ENCODE measurements at places on chromosomes 1 and 21. TPM values are rescaled to one million over a fixed set of nuclear protein-coding genes. Genes with fewer than 3 reads are reported as not detected.

The GMEB1 gene
- polyA plus RNA-seq: 7.4 TPM

The OPRD1 gene
- polyA plus RNA-seq: not detected

The LCK gene
- 2.1 TPM for polyA plus RNA-seq

The WNT3A gene
- polyA plus RNA-seq: not detected

The LRRC39 gene
- 0.51 TPM for polyA plus RNA-seq

The SH2D1B gene
- polyA plus RNA-seq: 0.08 TPM

The SPATA6 gene
- polyA plus RNA-seq: 10.4 TPM

The CHIT1 gene
- polyA plus RNA-seq: not detected

The FAM110D gene
- 7.4 TPM for polyA plus RNA-seq

The B3GALT6 gene
- polyA plus RNA-seq: 15.2 TPM

The LCE2A gene
- not detected for polyA plus RNA-seq

The KLHL17 gene
- polyA plus RNA-seq: 12.0 TPM

The SLC30A10 gene
- polyA plus RNA-seq: not detected

The XCL2 gene
- polyA plus RNA-seq: 0.60 TPM

The LIN28A gene
- not detected for polyA plus RNA-seq

The CFAP74 gene
- polyA plus RNA-seq: 0.23 TPM

The GALNT2 gene
- 55.0 TPM for polyA plus RNA-seq

The PODN gene
- 224 TPM for polyA plus RNA-seq

DNA sequence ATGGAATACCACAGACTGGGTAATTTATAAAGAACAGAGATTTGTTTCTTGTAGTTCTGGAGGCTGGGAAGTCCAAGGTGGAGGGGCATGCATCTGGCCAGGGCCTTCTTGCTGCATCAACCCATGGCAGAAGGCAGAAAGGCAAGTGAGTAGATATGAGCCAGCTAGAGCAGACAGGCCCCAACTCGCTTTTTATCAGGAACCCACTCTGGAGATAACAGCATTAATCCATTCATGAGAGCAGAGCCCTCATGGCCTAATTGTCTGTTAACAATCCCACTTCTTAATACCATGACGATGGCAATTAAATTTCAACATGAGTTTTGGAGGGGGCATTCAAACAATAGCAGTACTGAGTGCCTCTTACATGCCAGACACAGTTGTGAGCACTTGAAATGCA, 87.2 kb upstream of the SOX13 start:
- no peak for DNase-seq

DNA sequence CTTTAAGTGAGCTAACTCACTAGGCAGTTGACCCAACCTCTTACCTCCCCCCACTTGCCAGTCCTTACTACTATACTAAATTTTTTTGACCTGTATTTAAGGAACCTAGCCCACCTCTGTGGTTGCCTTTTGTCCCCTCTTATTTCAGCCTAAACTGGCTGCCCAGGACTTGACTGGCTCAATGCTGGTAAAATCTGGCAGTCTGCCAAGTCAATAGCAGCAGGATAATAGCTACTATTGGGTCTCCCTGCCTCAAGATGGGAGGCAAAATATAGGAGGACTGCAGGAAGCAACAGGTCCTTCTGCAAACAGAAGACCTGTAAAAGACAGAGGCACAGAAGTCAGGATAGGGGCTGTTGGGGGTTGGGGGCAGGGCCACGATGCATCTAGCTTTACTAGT, 144.2 kb upstream of the POGK start:
- DNase-seq: no peak

- no peak for DNase-seq
These were observed 407.9 kb downstream of the PLA2G4A start for GRCh38 chr1:187236676-187237075.

DNA sequence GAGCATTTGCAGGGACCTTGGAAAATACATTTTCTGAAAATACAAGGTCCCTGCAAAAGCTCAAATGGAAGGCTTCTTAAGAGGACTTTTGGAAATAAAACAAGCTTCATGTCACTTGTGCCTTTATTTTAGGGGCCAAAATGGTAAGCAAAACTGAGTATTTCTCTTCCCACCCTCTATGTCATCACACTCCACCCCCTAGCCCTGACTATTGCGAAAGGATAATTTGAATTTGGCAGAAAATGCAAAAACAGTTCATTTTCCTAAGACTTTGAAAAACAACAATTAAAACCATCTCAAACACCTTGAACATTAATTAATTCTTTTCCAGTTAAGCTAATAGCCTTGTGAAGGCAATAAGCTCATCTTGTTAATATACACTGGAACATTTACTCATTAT, 201.7 kb downstream of the TM2D1 start:
- no peak for DNase-seq

DNA sequence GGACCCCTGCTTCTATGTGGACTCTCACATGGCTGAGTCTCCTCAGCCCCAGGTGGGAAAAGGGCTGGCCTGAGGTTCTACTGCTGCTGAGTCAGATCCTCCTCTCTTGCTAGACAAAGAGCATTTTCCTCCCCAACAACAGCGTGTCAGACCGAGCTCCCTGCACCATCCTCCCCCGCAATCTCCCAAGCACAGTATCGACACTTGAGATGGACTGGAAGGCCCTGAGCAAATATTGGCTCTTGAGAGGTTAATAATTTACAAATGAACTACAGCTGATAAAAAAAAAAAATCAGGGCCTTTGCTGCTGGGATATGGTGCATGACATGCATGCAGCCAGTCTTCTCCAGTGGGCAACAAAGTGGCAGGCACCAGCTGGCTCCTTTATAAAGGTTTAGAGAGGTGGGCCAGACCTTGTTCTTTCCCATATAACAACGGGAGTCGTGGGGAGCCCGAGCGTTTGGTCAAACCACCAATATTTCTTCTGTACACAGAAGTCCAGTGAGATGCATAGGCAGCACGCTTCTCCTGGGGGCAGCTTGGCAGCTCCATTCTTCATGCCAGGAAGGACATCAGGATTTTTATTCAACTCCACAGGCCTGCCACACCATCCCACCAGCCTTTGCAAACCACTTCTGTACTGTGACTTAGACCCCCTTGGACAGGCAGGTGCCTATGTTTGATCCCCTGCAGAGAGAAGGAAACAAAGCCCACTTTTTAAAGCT, 55.4 kb upstream of the CAMK1G start:
- no peak for DNase-seq

- DNase-seq: no peak
These were observed 42.1 kb downstream of the KIF1B start for GRCh38 chr1:10252508-10252907.

- no peak for DNase-seq
These were observed 2603.7 kb upstream of the TPTE start for GRCh38 chr21:7917729-7918128.

GRCh38 chr1:166785987-166786386, 53.3 kb upstream of the POGK start:
- no peak for DNase-seq

GRCh38 chr1:153168686-153169085, 18.0 kb upstream of the SPRR2G start:
- DNase-seq: no peak

DNA sequence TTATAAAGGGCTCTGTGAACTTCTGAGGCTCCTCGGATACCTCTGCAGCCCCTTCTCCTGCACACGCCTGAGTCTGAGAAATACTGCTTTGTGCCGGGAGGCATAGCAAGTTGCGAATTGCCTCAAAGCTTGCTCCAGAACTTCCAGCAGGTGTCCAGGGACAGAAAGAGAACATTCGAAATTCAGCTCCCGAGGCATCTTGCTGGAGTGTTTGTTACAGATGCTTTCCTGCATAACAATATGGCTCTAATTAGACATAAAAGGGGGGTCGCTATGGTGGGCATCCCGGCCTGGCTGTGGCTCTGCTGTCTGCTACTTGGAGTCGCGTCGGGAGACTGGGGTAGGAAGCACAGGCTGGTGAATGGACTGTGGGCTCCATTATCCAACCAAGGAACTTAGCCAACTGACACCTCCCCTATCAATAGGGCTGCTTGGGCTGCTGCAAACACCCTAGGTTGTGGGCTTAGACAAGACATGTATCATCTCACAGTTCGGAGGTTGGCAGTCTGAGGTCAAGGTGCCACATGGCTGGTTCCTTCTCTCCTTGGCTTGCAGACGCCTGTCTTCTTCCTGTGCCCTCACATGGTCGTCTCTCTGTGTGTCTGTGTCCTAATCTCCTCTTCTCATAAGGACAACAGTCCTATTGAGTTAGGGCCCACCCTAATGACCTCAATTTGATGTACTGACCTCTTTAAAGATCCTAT, 607.0 kb downstream of the NPHP4 start:
- no peak for DNase-seq

GRCh38 chr1:165296205-165296604, 60.3 kb downstream of the LMX1A start:
- DNase-seq: no peak

- no peak for DNase-seq
These were observed 37.4 kb upstream of the SRRM1 start for GRCh38 chr1:24605534-24606295.

DNA sequence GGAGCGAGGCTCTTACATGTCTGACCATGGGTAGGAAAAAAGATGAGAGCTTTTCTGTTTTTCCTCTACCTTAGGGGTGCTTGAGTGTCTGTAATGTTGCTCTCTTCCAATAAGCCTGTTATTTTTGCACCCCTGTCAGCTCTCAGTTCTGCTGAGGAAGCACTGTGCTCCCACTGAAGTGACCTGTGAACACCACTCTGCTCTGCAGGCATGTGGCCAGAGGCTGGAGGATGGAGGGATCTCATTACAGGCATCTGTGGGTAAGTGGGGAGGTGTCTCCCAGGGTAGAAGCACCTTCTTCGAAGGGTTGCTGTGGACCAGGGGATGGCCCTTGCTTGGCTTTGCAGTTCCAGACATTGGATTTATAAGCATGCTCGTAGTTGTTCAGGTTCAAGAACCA, 56.8 kb upstream of the RBM15 start:
- no peak for DNase-seq

GRCh38 chr1:181032535-181032934, 1.2 kb upstream of the MR1 start:
- DNase-seq: no peak

- DNase-seq: no peak
These were observed 39.7 kb downstream of the SLC35A3 start for GRCh38 chr1:100009458-100009857.

DNA sequence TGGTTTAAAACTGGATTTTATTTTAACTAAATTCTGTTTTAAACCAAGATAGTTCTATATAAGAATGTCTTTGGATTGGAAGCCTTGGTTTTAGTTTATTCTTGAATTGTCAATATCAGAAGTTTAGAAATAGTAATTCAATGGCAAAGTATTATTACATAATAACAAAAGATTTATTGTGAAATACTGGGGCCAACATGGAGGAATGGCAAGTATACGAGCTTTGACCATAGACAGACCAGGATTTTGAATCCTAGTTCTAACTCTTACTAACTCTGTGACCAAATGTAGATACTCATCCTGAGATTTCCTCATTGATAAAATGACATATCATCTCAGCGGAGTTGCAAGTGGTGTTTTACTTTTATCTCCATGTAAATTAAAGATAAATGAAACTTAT, 63.3 kb downstream of the CAMSAP2 start:
- no peak for DNase-seq

DNA sequence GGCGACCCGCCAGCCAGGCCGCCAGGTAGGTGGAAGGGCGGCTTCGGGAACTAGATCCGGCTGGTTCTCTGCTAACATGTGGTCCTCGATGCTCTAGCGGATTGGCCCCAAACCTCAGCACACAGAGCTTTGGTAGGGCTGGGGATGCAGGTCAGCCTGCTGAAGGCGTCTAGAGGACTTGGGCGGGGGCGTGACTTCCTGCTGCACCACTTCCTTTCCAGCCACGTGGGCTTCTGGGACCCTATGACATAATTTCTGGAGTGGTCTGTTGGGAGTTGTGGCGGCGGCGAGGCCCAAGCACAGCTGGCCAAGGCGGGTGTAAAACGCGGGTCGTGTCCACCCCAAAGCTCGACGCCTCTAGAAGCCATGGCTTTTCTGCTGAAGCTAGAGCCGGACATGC, 124.5 kb downstream of the ATF6 start:
- no peak for DNase-seq

GRCh38 chr1:117392771-117393170, 25.5 kb downstream of the MAN1A2 start:
- DNase-seq: no peak
